Fibroblast of skin of abdomen (primary cell): ENCODE measurements at places on chromosomes 2 and 18.

DNA sequence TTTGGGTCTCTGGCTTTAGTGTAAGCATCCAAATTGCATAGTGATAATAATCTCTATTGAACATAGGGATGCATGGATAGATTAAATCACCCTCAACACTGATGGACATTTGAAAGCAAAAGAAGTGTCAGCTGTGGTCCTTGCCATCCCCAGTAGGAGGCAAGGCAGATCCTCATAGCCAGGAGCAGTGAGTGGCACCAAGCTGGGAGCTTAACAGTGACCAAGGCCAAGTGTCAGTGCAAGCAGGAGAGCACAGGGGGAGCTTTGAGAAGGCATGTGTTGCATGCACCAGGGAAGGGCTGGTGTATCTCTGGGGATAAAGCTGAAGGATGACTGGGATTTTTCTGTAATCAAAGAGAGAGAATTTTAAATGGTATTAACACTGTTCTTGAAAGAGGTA lies 14.7 kb downstream of the SLC14A1 start:
- DNase-seq = no peak

DNA sequence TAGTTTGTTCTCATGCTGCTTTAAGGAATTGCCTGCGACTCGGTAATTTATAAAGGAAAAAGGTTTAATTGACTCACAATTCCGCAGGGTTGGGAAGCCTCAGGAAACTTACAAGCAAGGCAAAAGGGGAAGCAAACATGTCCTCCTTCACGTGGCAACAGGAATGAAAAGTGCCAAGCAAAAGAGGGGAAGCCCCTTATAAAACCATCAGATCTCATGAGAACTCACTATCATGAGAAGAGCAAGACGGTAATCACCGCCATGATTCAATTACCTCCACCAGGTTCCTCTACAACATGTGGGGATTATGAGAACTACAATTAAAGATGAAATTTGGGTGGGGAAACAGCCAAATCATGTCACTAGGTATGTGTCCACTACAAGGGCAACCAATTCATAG lies 53.9 kb downstream of the MAP4K3 start:
- no peak for DNase-seq

GRCh38 chr2:190856985-190857384 lies 23.6 kb upstream of the GLS start:
- DNase-seq = no peak

DNA sequence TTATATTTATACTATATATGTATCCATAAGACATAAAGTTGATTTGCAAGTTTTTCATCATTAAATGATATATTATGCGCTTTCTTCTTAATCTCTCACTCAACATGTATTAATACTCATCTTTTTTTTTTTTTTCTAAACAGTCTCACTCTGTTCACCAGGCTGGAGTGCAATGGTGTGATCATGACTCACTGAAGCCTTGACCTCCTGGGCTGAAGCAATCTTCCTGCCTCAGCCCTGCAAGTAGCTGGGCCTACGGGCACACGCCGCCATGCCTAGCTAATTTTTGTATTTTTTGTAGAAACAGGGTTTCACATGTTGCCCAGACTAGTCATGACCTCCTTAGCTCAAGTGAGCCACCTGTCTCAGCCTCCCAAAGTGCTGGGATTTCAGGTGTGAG lies 51.4 kb upstream of the MAP4K3 start:
- DNase-seq = peak; percentile 73

GRCh38 chr18:74116633-74117554 lies 30.7 kb downstream of the FBXO15 start:
- DNase-seq = peak; percentile 44

DNA sequence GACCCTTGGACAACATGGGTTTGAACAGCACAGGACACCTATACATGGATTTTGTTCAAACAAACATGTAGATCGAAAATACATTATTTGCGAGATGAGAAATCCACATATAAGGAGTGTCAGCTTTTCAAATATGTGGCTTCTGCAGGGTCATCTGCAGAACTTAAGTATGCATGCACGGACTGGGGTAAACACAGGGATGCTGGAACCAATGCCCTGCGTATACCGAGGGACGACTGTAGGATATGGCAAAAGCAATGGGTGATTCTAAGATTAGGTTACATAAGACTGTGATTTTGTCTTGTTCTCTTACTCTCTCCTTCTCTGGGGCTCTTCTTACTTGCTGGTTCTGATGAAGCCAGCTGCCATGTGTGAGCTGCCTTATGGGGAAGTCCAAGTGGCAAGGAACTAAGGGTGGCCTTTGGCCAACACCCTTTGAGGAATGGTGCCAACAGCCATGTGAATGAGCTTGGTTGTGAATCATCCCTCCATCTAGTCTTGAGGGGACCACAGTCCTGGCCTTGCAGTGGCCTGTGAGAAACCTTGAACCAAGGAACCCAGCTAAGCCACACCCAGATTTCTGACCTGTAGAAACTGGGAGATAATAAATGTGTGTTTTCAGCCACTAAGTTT lies 66.5 kb downstream of the EVA1A start:
- no peak for DNase-seq

- no peak for DNase-seq
Measured at GRCh38 chr2:195912079-195912478, 156.6 kb downstream of the DNAH7 start.

DNA sequence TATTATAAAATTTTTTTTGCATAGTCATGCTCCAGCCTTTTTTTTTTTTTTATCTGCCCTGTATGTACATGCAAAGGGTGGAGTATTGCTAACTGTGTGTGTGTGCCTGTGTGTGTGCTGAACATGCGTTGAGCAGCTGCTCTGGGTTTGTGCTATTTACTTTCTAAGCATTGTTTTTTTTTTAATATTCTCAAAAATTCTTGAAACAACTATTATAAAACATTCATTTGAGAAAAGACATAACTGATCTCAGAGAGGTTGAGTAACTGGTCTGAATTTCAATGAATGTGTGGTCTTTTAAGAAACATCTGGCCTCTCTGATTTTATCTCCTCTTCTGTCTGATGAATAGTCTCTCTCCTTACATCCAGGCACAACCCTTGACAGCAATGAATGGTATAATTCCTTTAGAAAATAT lies 366.0 kb upstream of the SLC14A2 start:
- peak; percentile 78 for DNase-seq

- DNase-seq = peak; percentile 26
Measured at GRCh38 chr2:98805412-98806171, 74.7 kb upstream of the MGAT4A start.

- no peak for DNase-seq
Measured at GRCh38 chr2:126399001-126399400, 257.0 kb upstream of the GYPC start.

GRCh38 chr2:126719833-126720351 lies 63.9 kb downstream of the GYPC start:
- peak; percentile 9 for DNase-seq

DNA sequence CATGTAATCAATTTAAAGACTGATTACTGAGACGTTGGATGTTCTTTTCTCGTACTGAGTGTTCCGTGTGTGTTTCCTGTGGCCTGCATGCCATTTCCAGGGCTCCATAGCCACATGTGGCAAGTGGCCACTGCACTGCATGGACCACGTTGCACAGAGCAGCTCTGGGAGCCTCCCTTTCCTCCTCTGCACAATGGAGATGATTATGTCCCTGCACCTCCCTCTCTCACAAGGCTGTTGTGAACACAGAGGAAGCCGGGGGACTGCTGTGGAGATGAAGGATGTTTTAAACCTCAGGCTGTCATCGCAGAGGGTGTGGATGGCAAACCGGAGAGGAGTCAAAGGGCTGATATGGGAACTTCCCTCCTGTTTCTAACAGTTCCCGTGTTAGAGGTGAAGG lies 87.7 kb downstream of the TGOLN2 start:
- DNase-seq = no peak

DNA sequence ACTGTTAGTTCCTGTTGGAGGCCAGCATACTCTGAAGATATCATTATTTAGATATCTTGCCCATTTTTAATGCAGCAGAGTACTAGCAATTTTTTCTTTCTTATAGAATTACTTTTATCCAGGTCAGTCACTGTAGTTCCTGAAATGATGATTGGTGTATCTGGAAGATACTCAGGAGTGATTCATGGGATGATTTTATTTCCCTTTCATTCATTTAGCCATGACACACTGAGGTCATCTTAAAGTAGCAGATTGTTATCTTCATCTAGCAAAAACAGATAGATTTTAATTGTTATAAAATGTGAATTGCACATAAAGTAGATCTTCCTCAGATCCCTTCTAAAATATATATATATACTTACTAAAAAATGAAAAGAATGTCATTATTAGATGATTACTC lies 109.1 kb downstream of the PIK3C3 start:
- DNase-seq = no peak

GRCh38 chr2:175034716-175035115 lies 29.5 kb upstream of the CHN1 start:
- no peak for DNase-seq

DNA sequence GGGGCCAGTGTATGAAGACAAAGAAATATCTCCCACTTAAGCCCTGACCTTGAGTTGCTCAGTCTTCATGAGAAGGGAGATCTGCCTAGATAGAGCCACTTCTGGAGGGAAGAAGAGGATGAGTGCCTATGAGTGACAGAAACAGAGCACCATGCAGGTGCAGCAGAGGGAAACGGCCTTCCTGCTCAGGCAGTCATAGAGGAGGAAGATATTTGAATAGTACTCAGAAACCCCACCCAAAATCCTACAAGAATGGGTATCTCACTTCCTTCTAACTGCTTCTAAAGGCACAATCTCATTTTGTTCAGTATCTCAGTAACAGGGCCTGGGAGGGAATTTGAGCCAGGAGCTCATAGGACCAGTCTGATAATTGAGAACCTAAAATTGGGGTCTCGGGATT lies 339.3 kb downstream of the ALK start:
- DNase-seq = no peak

- DNase-seq = no peak
Measured at GRCh38 chr2:217954469-217954868, 48.3 kb downstream of the TNS1 start.

GRCh38 chr2:72797740-72798139 lies 28.1 kb downstream of the EXOC6B start:
- no peak for DNase-seq

DNA sequence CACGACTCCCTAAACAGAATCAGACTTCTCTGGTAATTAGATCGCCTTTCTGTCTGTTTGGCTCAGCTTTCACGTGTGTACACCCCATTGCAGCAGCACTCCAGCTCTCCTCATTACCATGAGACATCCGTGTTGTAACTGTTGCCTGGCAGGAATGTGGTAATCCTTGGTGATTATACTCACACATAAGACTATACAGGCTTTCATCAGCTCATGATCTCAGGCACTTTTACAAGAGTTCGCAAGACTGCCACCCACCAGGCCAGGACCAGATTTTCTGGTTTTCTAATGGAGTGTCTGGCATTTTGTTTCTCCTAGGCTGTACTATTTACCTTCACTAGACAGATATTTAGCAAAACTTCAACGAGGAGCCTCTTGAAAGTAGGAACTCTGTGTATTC lies 50.2 kb downstream of the ACVR1 start:
- DNase-seq = peak; percentile 72

GRCh38 chr2:97678298-97678697 lies 8.8 kb downstream of the C2orf92 start:
- DNase-seq = no peak

DNA sequence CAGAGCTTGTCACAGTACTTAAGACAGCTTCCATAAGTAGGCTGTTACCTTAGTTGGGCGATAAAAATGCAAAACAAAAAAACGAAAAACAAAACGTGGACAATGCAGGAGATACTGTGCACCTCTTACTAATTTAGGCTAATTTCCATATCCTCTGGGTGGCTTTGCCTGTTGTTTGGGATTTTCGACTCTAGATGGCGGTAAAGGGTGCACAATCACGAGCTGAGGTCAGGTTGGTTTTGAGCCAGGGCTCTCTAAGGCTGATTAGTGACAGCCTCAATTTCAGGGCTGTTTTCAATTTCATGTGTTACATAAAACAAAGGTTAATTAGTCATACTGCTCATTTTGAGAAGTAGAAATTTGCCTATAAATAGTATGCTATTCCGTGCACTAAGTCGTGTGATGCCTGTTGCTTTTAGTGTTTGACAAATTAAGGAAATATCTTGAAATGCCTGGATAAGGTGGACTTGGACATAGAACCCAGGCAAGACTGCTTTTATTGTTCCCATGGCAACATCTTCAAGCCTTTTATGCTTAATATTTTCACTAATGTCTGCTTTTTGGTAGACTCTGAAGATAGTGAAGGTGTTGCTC lies 493.1 kb downstream of the SOCS6 start:
- DNase-seq = peak; percentile 31

- DNase-seq = no peak
Measured at GRCh38 chr2:120271711-120272379, 19.2 kb downstream of the RALB start.

DNA sequence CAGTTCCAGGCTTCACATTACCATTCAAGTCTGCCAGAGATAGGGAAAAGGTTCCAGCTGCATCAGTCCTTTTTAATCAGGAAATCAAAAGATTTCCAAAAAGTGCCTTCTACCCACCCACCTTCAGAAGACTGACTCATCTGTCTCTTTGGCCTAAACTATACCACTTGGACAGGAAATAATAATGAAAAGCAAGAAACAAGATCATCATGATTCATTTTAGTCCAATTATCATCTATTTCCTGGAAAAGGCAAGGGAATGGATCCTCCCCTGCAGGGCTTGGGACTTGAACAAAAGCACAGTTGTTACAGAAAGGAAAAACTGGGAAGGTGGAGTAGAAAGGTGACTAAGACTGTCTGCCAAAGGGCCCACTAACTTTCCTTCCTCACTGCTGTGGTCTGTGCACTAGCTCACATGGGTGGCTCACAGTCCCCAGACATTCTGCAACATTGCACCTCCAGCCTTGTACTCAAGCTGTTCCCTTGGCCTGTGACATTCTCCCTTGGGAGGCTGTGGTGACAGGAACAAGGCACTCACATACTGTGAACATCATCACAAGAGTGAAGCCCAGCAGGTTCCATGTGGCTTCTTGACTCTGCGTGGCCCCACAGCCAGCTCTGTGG lies 75.3 kb downstream of the VSNL1 start:
- peak; percentile 72 for DNase-seq

DNA sequence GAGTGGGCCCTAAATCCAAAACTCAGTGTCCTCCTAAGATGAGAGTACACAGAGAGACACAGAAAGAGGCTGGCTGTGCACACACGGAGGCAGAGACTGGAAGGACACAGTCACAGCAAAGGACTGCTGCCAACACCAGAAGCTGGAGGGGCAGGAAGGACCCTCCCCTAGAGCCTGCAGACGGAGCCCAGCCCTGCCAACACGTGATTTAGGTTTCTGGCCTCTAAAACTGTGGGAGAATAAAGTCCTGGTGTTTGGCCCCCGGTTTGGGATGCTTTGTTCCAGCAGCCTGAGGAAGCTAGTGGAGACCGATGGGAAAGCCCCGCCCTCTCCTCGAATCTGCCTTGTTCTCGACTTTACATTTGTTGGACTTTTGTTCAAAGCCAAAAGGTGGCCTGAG lies 10.6 kb downstream of the CNDP1 start:
- no peak for DNase-seq
